CD8-positive, alpha-beta memory T cell (primary cell): ENCODE measurements at places on chromosomes 4 and X. TPM values are rescaled to one million over a fixed set of nuclear protein-coding genes. Genes with fewer than 3 reads are reported as not detected.

DNA sequence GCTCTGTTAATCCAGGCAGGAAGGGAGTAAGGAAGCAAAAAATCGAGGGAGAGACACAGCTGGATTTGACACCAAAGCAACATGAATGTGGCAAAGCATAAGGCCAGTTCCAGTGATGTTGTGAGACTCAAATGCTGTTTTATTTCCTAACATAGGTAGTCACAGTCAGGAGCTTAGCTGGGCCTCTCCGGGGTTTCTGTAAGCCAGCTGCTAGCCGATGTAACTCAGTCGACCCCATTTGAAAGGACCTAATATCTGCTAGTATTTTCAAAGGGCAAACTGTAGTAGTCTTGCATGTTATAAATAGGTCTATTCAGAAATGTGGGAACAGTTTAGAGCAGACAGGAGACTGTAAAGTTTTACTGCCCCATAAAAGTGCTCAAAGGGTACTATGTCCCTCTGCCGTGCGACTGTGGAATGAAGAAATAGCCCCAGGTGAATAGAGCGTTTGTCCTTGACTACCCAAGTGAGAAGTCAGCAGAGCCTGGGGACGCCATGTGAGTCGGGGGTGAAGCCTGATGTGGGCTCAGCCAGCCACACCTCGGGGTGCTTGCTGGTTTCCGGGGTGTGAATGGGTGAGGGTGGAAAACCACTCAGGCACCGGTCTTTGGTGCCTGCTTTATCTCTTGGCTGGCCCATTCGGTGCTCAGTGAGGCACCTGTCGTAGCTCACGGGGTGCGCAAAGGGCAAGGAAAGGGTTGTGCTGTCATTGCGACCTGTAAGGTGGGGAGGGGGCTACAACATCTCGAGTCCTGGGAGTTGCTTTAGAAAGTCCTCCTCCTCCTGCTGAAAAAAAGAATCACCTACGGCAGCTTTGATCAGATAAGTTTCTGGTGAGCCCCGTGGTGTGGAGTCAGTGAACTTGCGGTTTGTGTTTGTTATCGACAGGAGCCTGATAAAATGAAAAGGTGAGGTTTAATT lies 745 bp downstream of the TRIM2 start:
- H3K4me1 ChIP-seq: peaks cover 22% of the 10 kb centered on the region
- H3K27me3 ChIP-seq: no peaks in the 10 kb centered on the region
- no peak overlapping the region for H3K27ac ChIP-seq

- H3K27me3 ChIP-seq: no peaks in the 10 kb centered on the region
- H3K4me3 ChIP-seq: no peak overlapping the region
- DNase-seq: no peak
These were observed 55.3 kb downstream of the CCDC158 start for GRCh38 chr4:76365636-76366035.

DNA sequence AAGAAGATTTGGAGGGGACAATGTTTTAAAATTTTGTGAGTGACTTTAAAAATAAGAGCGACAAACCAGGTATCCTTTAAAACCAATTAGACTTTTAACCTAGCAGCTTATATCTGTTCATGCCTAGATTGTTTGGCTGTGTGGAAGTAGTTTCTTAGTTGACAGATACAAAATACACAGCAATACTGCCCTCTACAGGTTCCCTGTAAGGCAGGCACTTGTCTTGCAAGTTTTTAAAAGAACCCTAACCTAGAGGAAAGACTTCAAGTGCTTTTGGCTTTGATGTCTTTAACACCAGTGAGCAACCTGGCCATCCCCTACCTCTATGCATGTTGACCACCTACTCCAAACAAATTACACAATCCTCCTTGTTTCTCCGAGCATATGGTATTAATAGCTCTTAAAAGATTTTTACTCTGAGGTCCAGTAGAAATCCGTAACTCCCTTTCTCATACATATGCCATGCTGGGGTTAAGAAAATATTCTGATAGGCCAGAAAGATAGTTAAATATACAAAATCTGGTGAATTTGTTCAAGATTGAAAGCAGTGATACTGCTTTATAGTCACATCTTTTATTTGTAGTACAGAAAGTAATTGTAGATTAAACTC lies 273.0 kb downstream of the ARHGAP24 start:
- H3K4me3 ChIP-seq: no peak overlapping the region
- no peaks in the 10 kb centered on the region for H3K27me3 ChIP-seq
- no peaks in the 10 kb centered on the region for H3K36me3 ChIP-seq
- no peak overlapping the region for H3K27ac ChIP-seq
- DNase-seq: no peak

CLNK gene
- not detected for polyA plus RNA-seq
